ENCODE measurements at places on chromosomes 3 and 15. TPM values are rescaled to one million over a fixed set of nuclear protein-coding genes. Genes with fewer than 3 reads are reported as not detected.

The SLC9C1 gene
- 0.09 TPM for total RNA-seq

The GP5 gene
- not detected for total RNA-seq

The C3orf38 gene
- total RNA-seq: 22.5 TPM

The MBD4 gene
- 19.8 TPM for total RNA-seq

The SERINC4 gene
- not detected for total RNA-seq

The SH3GL3 gene
- total RNA-seq: under 0.01 TPM

The DPPA2 gene
- not detected for total RNA-seq

The GPR149 gene
- not detected for total RNA-seq

The AP2M1 gene
- total RNA-seq: 505 TPM

The CRABP1 gene
- total RNA-seq: not detected

The COL6A5 gene
- total RNA-seq: not detected

The RTP4 gene
- total RNA-seq: 0.18 TPM

The SNAPC5 gene
- 16.4 TPM for total RNA-seq

The CCNB2 gene
- 33.4 TPM for total RNA-seq

The SLC38A3 gene
- not detected for total RNA-seq

The FGD5 gene
- 82.4 TPM for total RNA-seq

The LRTM1 gene
- total RNA-seq: not detected

The FANCD2OS gene
- total RNA-seq: not detected

The FBXO22 gene
- 104 TPM for total RNA-seq

The SLC6A11 gene
- total RNA-seq: not detected

The ADIPOQ gene
- under 0.01 TPM for total RNA-seq

The TIMP4 gene
- 0.09 TPM for total RNA-seq

The CPB1 gene
- not detected for total RNA-seq

The CSPG4 gene
- under 0.01 TPM for total RNA-seq

The RETNLB gene
- not detected for total RNA-seq

The PLA2G4E gene
- not detected for total RNA-seq

The GABRB3 gene
- not detected for total RNA-seq

The MESP1 gene
- total RNA-seq: 0.18 TPM

The GPR62 gene
- total RNA-seq: under 0.01 TPM

The LCMT2 gene
- 6.8 TPM for total RNA-seq

The HAUS2 gene
- total RNA-seq: 27.2 TPM

The EFCAB12 gene
- not detected for total RNA-seq

The TMIE gene
- 0.19 TPM for total RNA-seq

The CACNA2D2 gene
- not detected for total RNA-seq

The IL16 gene
- 0.19 TPM for total RNA-seq

The ENTPD3 gene
- total RNA-seq: not detected

The SLC2A2 gene
- not detected for total RNA-seq

The GOLGA8S gene
- 0.09 TPM for total RNA-seq

The ACSBG1 gene
- total RNA-seq: not detected

The CP gene
- 0.28 TPM for total RNA-seq

The ADGRG7 gene
- total RNA-seq: not detected

The ZBBX gene
- 0.09 TPM for total RNA-seq

The CORO2B gene
- total RNA-seq: 2.7 TPM

The NANOGP8 gene
- not detected for total RNA-seq

The MYZAP gene
- total RNA-seq: 4.2 TPM

The LRRIQ4 gene
- total RNA-seq: not detected

The PARP6 gene
- total RNA-seq: 9.8 TPM

The STARD9 gene
- 5.5 TPM for total RNA-seq

The SCN11A gene
- total RNA-seq: 0.09 TPM

The RSL24D1 gene
- total RNA-seq: 87.1 TPM

The LDHAL6B gene
- total RNA-seq: not detected

The GOLGA6D gene
- total RNA-seq: not detected

The CPNE9 gene
- not detected for total RNA-seq

The SST gene
- total RNA-seq: not detected

The CADPS gene
- total RNA-seq: not detected
